ENCODE measurements at places on chromosomes 2 and 18.
A peak's percentile ranks its signal among the peaks of the same experiment; 100 is the strongest.

GRCh38 chr2:241811201-241811951, 2.4 kb downstream of the NEU4 start:
- no peak for DNase-seq

DNA sequence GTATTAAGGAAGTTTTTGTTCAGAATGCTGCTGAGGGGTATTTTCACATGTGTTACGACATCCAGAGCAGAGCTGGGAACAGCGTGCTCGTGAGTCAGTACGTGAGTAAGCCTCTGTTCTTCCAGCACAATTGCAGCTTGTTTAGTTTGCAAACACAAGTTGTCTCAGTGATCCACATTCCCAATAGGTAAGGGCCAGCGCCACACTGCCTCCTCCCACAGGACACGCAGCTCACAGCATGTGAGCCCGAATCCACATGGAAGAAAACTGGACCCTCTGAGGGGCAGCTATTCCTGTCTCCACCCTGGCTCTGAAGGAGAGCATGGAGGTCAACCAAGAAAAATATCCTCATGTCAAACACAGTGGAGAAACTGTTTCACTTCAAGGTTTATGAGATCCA, 173.9 kb upstream of the PID1 start:
- DNase-seq: peak; percentile 94

GRCh38 chr2:30219886-30220875, 11.2 kb upstream of the LBH start:
- DNase-seq: no peak

GRCh38 chr18:62827397-62827796, 112.1 kb downstream of the PHLPP1 start:
- DNase-seq: no peak

- no peak for DNase-seq
Measured at GRCh38 chr2:207727261-207727660, 15.8 kb downstream of the CCNYL1 start.

DNA sequence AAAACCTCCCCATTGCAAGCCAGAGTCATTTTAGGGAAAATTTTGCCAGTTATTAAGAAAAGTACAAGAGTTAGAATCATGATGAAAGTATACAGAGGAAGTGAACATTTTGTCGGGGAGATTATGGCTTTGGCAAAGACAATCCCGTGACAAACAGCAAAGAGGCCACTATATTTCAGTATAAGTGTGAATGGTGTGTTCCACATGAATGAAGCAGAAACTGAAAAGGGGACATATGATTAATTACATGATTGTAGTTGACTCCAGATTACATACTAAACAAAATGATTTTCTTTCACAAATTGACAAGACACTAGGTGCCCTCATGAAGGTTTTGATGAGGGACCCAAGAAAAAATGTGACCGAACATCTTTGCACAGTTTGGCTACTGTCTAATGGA, 42.0 kb downstream of the SP140 start:
- no peak for DNase-seq
